ENCODE measurements at places on chromosomes 11 and 22. TPM values are rescaled to one million over a fixed set of nuclear protein-coding genes. Genes with fewer than 3 reads are reported as not detected.

Gene PAMR1
- 7.2 TPM for total RNA-seq

Gene ART1
- 0.33 TPM for total RNA-seq

DNA sequence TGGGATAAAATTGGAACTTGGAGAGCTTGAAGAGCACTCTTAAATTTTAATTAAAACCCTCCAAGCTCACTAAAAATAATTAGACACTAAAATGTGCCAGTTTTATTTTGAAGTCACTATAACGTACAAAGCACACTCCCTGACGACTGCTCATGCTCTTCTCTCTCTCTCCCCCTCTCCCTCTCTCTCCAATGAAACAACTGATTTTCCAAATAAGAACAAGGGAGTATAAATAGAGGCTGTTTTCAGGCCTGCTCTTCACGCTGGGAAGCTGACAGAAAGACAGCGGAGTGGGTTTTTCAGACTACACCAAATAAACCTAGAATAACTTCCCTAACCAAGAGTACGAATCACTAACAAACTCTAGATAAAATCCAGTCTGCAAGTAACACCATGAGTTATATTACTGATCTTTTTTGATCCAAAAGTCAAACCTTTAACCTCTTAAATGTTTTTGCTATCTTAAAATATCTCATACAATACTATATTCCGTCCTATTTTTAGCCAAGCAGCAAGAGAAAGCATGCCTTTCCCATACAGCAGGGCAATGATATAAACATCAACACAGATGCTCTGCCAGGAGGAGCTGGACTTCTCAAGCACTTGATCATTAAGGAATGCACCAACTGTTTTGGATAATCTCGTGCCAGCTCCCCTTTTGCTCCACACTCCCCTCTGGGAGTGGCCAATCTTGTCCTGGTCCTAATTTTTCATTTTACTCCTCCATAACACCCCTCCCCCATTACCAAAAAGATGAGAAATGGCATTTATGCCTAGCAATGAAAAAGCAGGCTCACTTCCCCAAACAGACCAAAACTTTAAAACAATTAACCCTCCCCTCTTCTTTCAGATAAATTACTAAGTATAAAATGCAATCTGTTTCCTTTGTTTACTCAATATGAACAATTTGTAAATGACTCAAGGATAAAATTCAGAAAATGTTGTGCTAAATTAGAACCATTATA is 116.9 kb downstream of the SOX6 start:
- no peak for DNase-seq

DNA sequence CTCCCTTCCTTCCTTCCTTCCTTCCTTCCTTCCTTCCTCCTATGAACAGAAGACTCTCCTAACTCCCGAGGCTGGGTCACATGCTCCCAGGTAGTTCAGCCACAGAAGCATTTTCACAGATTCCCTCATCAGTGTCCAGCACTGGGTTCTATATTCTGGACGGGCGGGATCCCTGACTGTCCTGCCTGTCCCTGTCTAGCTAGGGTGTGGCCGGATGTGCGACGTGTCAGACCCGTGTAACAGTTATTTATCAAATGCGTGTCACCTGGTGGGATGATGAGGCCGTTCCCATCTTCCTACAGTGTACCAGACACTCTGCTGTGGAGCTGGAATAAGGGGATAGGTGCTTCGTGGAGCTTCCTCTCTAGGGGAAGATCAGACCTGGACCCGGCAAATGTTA is 901.0 kb downstream of the BRD1 start:
- no peak for DNase-seq

DNA sequence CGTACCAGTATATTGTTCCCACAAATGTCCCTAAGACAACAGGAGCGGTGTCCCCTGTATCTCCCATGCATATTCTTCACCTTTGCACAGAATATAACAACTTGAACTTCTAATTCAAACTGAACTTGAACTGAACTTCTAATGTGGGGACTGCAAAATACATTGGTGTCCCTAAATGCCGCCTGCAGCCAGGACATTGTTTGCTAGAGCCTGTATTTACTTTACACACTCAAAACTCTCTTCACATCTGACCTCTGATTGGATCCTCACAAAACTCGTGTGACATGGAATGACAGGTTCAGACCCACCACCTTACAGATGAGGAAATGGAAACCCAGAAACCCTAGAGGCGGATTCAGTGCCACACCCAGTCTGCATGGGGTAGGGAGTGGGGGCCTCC is 6.4 kb downstream of the CPT1A start:
- DNase-seq, result no peak

Gene KCNJ5
- total RNA-seq, result 6.0 TPM

Gene ANO1
- 9.8 TPM for total RNA-seq

GRCh38 chr11:64624883-64625481 is 34.0 kb downstream of the SLC22A12 start:
- no peak for DNase-seq

Gene PDGFB
- total RNA-seq, result 15.2 TPM

GRCh38 chr11:58685973-58686722 is 45.6 kb downstream of the GLYAT start:
- DNase-seq, result no peak

DNA sequence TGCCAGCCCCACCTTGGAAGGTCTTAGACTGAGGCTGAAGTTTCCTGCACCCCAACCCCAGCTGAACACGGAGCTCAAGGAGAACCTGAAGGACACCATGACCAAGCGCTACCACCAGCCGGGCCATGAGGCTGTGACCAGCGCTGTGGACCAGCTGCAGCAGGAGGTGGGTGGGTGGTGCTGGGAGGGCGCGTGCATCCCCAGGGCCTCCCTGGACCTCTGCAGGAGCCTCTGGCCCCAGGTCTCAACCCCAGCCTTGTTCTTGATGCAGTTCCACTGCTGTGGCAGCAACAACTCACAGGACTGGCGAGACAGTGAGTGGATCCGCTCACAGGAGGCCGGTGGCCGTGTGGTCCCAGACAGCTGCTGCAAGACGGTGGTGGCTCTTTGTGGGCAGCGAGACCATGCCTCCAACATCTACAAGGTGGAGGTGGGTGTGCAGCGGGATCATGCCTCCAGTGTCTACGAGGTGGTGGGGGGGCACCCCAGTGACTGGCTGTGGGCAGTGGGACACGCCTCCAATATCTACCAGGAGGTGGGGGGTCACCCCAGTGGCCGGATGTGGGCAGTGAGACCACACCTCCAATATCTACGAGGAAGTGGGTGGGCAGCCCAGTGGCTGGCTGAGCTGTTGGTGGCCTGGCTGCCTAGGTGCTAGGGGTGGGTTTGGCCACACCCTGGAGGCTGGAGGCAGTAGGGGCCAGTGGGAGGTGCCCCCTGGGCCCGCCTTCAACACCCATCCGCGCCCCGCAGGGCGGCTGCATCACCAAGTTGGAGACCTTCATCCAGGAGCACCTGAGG is 4.6 kb downstream of the CD151 start:
- DNase-seq, result no peak

- DNase-seq, result peak; percentile 37
Observed at GRCh38 chr11:61041755-61042518, 60.4 kb upstream of the CD5 start.

DNA sequence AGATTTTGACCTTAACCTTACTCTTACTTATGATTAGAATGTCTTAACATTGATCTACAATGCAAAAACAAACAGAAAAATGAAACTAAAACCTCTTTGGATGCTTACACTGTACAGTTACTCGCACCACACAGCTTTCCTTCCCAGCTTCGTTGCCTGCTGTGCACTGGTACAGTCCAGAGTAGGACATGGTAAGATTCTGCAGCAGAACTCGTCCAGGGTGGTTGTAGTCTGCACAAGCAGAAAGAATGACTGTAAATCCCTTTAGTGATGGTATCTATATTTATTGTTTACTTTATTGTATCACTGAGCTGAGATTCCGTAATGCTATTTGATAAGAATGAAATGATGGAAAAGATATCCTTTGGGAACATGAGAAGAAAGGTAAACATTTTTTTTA is 21.0 kb upstream of the HSPA8 start:
- DNase-seq, result no peak

Gene OR8K3
- total RNA-seq, result not detected

Gene SLN
- 27.6 TPM for total RNA-seq
